ENCODE measurements at places on chromosomes 4 and X. TPM values are rescaled to one million over a fixed set of nuclear protein-coding genes. Genes with fewer than 3 reads are reported as not detected.

DNA sequence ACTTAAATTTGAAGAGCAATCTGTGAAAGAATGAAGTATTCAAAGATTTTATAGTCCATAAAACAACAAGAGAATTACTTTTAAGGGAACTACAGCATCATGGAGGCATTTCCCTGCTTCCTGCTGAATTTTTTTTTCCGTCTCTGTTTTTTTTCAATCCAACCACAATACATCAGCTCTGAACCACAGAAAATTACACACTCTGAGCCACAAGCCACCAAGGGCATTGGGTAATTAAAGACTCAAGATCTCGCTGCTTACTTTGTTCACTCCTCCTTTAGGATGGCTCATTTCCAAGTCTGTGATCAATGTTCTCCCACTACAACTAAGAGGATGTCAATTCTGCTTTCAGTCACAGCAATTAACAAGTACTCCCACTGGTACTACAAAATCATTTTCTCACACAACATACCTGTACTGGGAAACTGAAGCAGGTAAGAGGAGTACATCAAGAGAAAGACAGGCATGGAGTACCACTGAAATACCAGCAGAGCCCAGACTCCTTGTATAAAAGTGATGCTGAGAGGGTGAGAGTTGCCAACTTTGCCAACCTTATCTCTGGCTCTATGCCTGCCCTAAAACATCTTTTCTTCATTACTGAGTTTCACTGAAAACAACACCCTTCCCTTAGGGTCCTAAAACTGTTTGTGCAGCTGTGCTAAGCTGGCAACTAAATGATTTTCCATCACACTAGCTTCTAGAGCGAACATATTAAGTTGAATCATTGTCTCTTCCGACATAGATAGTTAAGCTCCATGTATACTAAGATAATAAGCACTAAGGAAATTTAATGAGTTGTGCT lies 105.8 kb upstream of the MAGEB18 start:
- no peak overlapping the region for H3K4me3 ChIP-seq
- H3K27me3 ChIP-seq = no peaks in the 10 kb centered on the region
- no peak for DNase-seq
- H3K36me3 ChIP-seq = no peaks in the 10 kb centered on the region
- H3K27ac ChIP-seq = no peak overlapping the region

DNA sequence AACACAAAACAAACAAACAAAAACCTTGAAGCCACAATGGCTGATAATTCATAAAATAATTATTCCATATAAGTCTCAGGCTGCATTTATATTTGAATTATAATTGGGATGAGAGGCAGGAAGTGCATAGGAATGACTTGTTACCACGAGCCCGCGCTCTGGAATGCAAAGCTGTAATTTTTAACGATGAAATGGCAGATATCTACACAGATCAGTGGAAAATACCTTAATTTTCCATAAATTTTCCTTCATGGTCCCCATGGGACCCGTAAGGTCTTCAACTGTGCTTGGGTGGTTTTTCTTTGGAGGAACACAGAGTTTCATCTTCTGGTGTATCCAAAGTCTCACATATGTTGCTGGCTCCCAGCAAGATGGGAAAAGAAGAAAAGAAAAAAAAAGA lies 226.8 kb downstream of the SHOX start:
- no peak for DNase-seq
- no peaks in the 10 kb centered on the region for H3K4me1 ChIP-seq
- no peak overlapping the region for H3K27ac ChIP-seq
- no peaks in the 10 kb centered on the region for H3K36me3 ChIP-seq
- no peak overlapping the region for H3K4me3 ChIP-seq
- H3K27me3 ChIP-seq = no peaks in the 10 kb centered on the region

DNA sequence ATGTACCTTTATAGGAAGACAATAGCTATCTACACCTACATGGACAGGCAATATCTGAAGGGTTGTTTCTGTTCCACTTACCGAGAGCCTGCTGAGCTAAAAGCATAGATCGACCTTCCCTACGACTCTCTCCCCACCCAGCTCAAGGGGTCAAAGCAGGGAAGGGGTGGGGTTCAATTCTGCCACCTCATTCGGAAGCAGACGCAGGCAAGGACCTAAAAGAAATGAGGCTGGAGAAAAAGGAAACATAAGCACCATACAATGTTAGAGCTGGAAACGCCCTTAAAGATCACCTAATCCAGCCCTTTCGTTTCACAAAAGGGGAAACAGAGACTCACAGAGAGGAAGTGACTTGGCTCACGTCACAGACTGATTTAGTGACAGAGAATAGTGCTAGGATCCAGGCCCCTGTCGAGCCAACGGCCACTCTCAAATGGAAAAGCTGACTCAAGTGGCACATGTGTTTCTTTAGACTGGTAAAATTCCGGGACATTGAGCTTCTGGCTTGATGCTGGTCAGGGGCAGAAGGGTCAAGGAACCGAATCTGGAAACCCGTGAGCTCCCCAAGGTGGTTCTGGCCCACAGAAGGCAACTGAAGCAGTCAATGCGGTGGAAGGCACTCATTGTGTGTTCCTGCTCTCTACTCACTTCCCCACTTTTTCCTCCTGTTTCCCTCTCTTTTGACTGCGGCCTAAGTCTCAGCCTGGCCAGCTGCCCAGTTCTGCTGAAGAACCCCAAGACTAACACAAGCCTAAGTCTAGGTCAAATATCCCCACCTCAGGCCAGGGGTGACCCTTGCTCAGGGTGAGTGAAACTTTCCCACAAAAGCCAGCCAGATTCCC lies 7.5 kb downstream of the SEPTIN6 start:
- no peak overlapping the region for H3K4me3 ChIP-seq
- H3K27me3 ChIP-seq = no peaks in the 10 kb centered on the region
- peaks cover 10% of the 10 kb centered on the region for H3K4me1 ChIP-seq
- no peaks in the 10 kb centered on the region for H3K36me3 ChIP-seq

- H3K4me1 ChIP-seq = peaks cover 6% of the 10 kb centered on the region
- H3K36me3 ChIP-seq = no peaks in the 10 kb centered on the region
- no peaks in the 10 kb centered on the region for H3K27me3 ChIP-seq
- no peak overlapping the region for H3K27ac ChIP-seq
- no peak overlapping the region for H3K4me3 ChIP-seq
These were observed 150.5 kb downstream of the ARSF start for GRCh38 chrX:3191796-3192195.

- DNase-seq = no peak
- H3K36me3 ChIP-seq = no peaks in the 10 kb centered on the region
- no peaks in the 10 kb centered on the region for H3K4me1 ChIP-seq
- no peaks in the 10 kb centered on the region for H3K27me3 ChIP-seq
- H3K4me3 ChIP-seq = no peak overlapping the region
These were observed 617 bp upstream of the GPR34 start for GRCh38 chrX:41688156-41688555.

DNA sequence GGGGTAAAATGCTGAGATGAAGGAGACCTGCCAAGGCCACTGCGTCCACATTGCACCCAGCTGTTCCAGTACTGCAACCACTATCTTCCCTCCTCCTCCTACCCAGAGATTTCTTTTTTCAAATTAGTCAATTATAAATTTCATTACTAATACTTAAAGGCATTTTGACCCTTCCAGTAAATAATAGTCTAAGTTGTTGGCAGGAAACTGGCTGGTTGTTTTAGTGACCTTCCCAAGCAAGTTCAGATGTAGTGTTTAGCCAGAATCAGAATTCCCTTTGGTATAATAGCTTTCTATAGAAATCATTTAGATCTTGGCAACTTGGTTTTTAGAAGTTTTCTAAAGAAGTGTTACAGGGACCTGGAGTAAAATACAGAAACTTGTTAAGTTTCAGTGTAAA lies 66.0 kb downstream of the AASDH start:
- DNase-seq = no peak
- H3K4me1 ChIP-seq = no peaks in the 10 kb centered on the region
- no peak overlapping the region for H3K4me3 ChIP-seq

- no peak for DNase-seq
- H3K27ac ChIP-seq = no peak overlapping the region
- no peak overlapping the region for H3K4me3 ChIP-seq
- no peaks in the 10 kb centered on the region for H3K36me3 ChIP-seq
- H3K27me3 ChIP-seq = no peaks in the 10 kb centered on the region
These were observed 210.1 kb upstream of the NHS start for GRCh38 chrX:17164941-17165340.

GRCh38 chrX:124238268-124238667 lies 94.2 kb upstream of the TEX13D start:
- 0 out of 2 replicates have a peak, but pooled peaks cover 5% of the 10 kb centered on the region for H3K27me3 ChIP-seq
- no peak overlapping the region for H3K4me3 ChIP-seq
- H3K36me3 ChIP-seq = no peaks in the 10 kb centered on the region
- H3K4me1 ChIP-seq = no peaks in the 10 kb centered on the region

GRCh38 chr4:184409911-184410692 lies 64.2 kb downstream of the IRF2 start:
- peaks cover 10% of the 10 kb centered on the region for H3K36me3 ChIP-seq
- DNase-seq = no peak
- peaks cover 15% of the 10 kb centered on the region for H3K4me1 ChIP-seq
- no peak overlapping the region for H3K27ac ChIP-seq
- H3K4me3 ChIP-seq = no peak overlapping the region

- no peaks in the 10 kb centered on the region for H3K36me3 ChIP-seq
- no peaks in the 10 kb centered on the region for H3K4me1 ChIP-seq
- no peak for DNase-seq
- H3K27me3 ChIP-seq = no peaks in the 10 kb centered on the region
These were observed 63.9 kb upstream of the PSAPL1 start for GRCh38 chr4:7498446-7499200.

- no peak overlapping the region for H3K27ac ChIP-seq
- no peak for DNase-seq
- no peak overlapping the region for H3K4me3 ChIP-seq
- no peaks in the 10 kb centered on the region for H3K4me1 ChIP-seq
- H3K36me3 ChIP-seq = no peaks in the 10 kb centered on the region
These were observed 106.4 kb downstream of the RTL5 start for GRCh38 chrX:72025236-72025770.

GRCh38 chr4:10058371-10058770 lies 37.1 kb upstream of the SLC2A9 start:
- H3K27ac ChIP-seq = no peak overlapping the region
- no peaks in the 10 kb centered on the region for H3K36me3 ChIP-seq
- H3K4me3 ChIP-seq = no peak overlapping the region
- no peak for DNase-seq

- no peak overlapping the region for H3K4me3 ChIP-seq
- H3K27ac ChIP-seq = peak overlapping the region; percentile 16
- peaks cover 31% of the 10 kb centered on the region for H3K4me1 ChIP-seq
- H3K36me3 ChIP-seq = no peaks in the 10 kb centered on the region
These were observed 51.2 kb upstream of the C1QTNF7 start for GRCh38 chr4:15376594-15376993.

GRCh38 chr4:42172128-42172790 lies 19.8 kb upstream of the BEND4 start:
- peaks cover 13% of the 10 kb centered on the region for H3K4me1 ChIP-seq
- no peaks in the 10 kb centered on the region for H3K36me3 ChIP-seq
- H3K27ac ChIP-seq = no peak overlapping the region
- H3K27me3 ChIP-seq = no peaks in the 10 kb centered on the region
- no peak for DNase-seq

- no peak for DNase-seq
- H3K27ac ChIP-seq = no peak overlapping the region
- H3K4me1 ChIP-seq = no peaks in the 10 kb centered on the region
- no peaks in the 10 kb centered on the region for H3K27me3 ChIP-seq
- no peaks in the 10 kb centered on the region for H3K36me3 ChIP-seq
These were observed 1844.5 kb downstream of the PCDH7 start for GRCh38 chr4:32564626-32565025.

DNA sequence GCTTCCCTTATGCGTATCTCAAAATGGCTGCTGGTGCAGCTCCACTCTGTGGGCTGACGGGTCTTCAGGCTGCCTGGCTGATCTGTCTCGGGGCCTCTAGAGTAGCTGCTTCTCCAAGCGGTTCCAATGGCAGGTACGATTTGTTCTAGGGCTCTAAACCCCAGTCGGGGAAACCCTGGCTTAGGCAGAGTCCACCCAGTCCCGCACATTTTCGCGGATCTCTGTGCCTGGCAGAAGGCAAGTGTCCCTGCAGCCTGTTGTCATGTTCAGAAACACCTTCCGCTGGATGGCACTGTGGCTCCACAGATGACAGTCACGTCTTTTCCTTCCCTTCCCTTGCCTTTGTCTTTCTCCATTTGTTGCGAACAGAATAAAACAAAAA lies 54.4 kb downstream of the NBDY start:
- H3K27ac ChIP-seq = no peak overlapping the region
- no peak overlapping the region for H3K4me3 ChIP-seq
- no peaks in the 10 kb centered on the region for H3K27me3 ChIP-seq
- H3K36me3 ChIP-seq = no peaks in the 10 kb centered on the region

- no peak for DNase-seq
- H3K27ac ChIP-seq = no peak overlapping the region
- H3K27me3 ChIP-seq = no peaks in the 10 kb centered on the region
- H3K36me3 ChIP-seq = no peaks in the 10 kb centered on the region
- H3K4me3 ChIP-seq = no peak overlapping the region
These were observed 1646.4 kb upstream of the ADGRL3 start for GRCh38 chr4:59553721-59554091.

- no peaks in the 10 kb centered on the region for H3K36me3 ChIP-seq
- no peaks in the 10 kb centered on the region for H3K4me1 ChIP-seq
- no peak overlapping the region for H3K4me3 ChIP-seq
- no peak for DNase-seq
These were observed 32.9 kb downstream of the CPEB2 start for GRCh38 chr4:15035159-15035558.

GRCh38 chr4:8644461-8644891 lies 51.9 kb downstream of the CPZ start:
- no peak overlapping the region for H3K27ac ChIP-seq
- no peaks in the 10 kb centered on the region for H3K36me3 ChIP-seq
- no peak for DNase-seq
- no peak overlapping the region for H3K4me3 ChIP-seq
- no peaks in the 10 kb centered on the region for H3K27me3 ChIP-seq
- H3K4me1 ChIP-seq = no peaks in the 10 kb centered on the region

DNA sequence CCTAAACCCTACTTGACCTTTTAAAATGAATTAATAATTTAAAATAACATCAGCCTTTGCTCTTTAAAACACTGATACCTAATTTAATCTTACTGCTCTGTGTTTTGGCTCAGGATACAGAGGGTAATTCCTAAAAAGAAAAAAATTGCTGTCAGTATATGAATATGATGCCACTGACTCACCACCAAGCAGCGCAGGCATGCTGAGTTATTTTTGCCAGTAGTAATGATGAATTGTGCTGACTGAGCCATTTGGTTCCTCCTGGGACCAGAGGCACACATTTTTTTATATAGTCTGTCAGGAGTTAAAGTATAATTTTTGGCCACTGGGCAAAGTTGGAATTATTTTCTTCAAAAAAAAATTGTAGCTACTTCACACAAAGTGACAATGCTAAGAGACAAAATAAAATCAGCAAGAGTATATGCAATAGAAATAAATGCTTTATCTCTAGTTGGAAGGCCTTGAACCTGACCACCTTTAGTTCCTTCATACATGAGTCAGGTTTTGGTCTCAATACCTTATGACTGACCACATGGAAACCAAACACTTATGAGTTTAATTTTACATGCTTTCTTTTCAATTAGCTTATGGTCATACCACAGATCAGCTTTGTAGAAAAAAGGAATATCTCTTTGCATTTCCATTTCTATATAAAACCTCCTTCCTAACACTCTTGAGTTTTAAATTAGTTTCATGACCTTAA lies 115.1 kb downstream of the PPP3CA start:
- H3K27ac ChIP-seq = no peak overlapping the region
- H3K4me3 ChIP-seq = no peak overlapping the region
- H3K4me1 ChIP-seq = no peaks in the 10 kb centered on the region
- no peaks in the 10 kb centered on the region for H3K36me3 ChIP-seq
- H3K27me3 ChIP-seq = no peaks in the 10 kb centered on the region
- no peak for DNase-seq

Gene FMR1NB
- total RNA-seq = not detected

Gene ASB9
- 0.42 TPM for total RNA-seq

Gene SRPK3
- total RNA-seq = not detected

Gene CXCL9
- not detected for total RNA-seq

Gene PCYT1B
- 16.5 TPM for total RNA-seq

Gene TFE3
- 83.8 TPM for total RNA-seq

Gene NHSL2
- 9.5 TPM for total RNA-seq

Gene F9
- total RNA-seq = not detected

Gene FAM184B
- 0.49 TPM for total RNA-seq
